ENCODE measurements at places on chromosomes 7 and 10.

DNA sequence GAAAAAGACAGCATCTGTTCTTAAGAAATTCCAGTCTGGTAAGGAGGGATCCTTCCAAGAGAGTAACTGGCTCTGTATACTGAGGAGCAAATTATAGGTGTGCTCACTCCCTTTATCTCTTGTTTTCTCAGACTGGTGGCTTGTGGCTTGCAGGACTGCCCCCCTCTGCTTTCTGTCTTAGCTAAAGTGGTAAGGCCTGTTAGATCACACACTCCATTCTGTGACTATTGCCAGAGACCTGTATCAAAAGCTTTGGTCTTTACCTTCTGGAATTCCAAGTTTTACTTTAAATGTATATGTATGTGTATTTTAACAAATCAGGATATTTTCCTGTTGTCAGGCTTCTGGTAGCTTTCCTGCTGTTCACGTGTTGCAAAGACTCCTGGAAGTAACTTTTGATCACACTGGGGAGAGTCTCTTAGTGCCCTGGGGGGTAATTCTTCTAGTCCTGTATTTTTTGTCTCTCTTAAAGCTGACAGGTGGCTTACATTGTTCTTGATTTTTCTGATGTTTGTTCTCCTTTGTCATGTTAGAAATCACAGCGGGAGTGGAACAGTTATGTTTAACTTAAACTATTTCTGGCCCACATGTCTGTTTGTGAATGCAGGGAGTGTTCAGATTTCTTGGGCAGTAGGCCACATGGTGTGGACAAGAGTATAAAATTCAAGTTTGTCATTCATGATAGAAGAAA lies 99.0 kb downstream of the PLPP4 start:
- H3K36me3 ChIP-seq, result no peaks in the 10 kb centered on the region
- no peaks in the 10 kb centered on the region for H3K27me3 ChIP-seq
- no peak overlapping the region for H3K4me3 ChIP-seq
- H3K27ac ChIP-seq, result no peak overlapping the region

- no peak for DNase-seq
- H3K27me3 ChIP-seq, result no peaks in the 10 kb centered on the region
- H3K36me3 ChIP-seq, result no peaks in the 10 kb centered on the region
- no peak overlapping the region for H3K27ac ChIP-seq
- H3K4me1 ChIP-seq, result no peaks in the 10 kb centered on the region
These were observed 57.1 kb upstream of the PDSS1 start for GRCh38 chr10:26640391-26640790.

DNA sequence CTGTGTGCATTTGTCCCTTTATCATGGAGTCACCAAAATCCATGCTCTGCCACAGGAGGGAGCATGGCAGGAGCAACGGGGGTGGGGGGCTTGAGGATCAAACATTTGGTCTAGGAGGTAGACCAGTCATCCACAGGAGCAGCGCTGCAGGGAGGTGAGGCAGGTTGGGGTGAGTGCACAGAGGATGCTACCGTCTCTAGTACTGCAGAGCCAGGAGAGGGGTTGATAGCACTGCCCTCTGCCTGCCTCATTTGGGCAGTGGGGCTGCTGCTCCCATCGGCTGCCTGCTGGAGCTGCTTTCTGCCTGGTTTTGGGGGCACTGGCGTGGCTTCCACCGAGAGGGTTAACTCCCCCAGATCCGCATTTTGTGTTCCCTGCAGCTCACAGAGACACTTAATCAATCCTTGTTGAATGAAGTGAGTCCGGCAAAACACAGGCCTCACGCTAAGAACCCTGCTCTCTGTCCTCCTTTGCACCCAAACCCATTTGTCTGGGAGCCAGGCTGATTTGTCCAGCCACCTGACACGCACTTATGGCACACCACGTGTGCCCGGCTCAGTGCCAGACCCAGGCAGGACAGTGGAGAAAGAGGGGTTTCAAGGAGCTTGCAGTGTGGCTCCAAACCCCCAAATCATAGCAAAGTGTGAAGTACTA lies 527.1 kb upstream of the FOXK1 start:
- no peak for DNase-seq
- no peaks in the 10 kb centered on the region for H3K27me3 ChIP-seq
- H3K36me3 ChIP-seq, result no peaks in the 10 kb centered on the region

DNA sequence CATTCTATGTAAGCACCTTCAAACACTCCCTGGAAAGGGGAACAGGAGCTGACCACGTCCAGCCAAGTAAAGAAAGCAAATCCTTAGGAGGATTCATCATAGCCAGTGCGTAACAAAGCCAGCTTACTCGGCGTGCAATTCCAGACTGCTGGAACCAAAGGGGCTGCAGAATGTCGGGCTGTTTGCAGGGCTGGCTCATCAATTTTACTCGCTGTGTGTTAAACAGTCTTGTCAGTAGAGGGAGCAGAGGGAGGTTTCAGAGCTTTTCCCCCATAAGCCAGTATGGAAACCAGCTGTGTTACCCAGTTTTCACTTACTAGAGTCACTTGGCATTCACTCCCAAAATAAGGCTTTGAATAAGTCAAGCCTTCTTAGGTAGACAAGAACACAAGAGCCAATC lies 127.1 kb downstream of the KMT2E start:
- DNase-seq, result peak; percentile 39
- H3K27me3 ChIP-seq, result no peaks in the 10 kb centered on the region
- H3K27ac ChIP-seq, result no peak overlapping the region
- no peaks in the 10 kb centered on the region for H3K4me1 ChIP-seq
- peaks cover 12% of the 10 kb centered on the region for H3K36me3 ChIP-seq

- no peaks in the 10 kb centered on the region for H3K27me3 ChIP-seq
- no peaks in the 10 kb centered on the region for H3K36me3 ChIP-seq
- H3K27ac ChIP-seq, result no peak overlapping the region
- no peak for DNase-seq
- H3K4me1 ChIP-seq, result no peaks in the 10 kb centered on the region
- no peak overlapping the region for H3K4me3 ChIP-seq
These were observed 88.8 kb upstream of the ITGB1 start for GRCh38 chr10:33046792-33047191.

DNA sequence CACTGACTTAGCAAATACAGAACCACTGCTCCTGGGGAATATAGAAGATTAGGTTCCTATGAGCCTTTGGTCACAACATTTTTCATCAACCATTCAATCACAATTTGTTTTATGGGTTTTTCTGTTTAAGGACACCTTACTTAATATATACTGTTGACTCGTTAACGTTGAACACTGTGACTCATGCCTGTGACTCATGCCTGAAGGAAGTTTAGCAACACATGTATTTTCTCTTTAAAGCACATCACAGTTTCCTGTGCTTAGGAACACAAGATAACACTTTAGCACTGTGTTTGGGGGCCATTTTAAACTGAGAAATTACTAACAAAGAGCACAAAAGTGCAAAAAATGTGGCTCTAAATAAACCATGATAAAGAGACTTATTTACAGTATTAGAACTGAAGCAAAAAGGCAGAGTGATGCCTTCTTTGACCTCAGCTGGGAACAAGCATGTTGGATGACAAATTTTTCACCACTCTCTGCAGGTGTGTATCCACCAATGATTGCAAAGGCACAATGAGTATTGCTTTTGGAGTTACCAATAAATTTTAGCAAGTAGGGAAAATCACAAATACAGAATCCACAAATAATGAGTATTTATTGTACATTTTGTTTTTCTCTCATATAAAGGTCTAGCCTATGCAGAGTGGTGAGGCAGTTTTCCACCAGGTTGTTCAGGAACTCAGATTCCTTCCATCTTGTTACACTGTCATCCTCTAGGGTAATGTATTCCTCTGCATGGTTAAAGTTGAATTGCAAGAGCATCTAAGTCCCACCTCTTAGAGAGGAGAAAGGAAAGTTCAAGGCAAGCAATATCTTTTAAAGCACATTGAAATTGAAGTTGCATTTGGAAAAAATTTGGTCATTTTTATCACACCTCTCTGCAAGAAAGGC lies 7.3 kb downstream of the FGFBP3 start:
- H3K4me1 ChIP-seq, result peaks cover 4% of the 10 kb centered on the region
- peaks cover 26% of the 10 kb centered on the region for H3K36me3 ChIP-seq
- H3K4me3 ChIP-seq, result no peak overlapping the region
- DNase-seq, result no peak

DNA sequence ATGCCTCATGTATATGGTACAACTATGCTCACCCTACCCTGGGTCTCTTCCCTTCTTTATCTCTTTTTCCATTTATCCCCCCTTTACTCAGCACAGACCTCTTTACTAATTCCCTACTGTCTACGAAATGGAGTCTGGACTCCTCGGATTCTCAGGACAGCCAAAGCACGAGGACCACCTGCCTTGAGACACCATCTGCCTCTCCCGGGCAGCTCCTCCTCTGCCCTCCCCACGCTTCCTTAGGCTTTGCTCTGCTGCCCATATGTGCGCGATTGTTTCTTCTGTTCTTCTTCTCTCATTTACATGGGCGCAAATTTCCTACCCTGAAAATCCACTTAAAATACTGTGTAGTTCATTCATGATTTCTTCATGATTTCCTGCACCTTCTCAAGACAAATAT lies 62.7 kb upstream of the STK17A start:
- H3K36me3 ChIP-seq, result no peaks in the 10 kb centered on the region
- DNase-seq, result no peak
- H3K27me3 ChIP-seq, result no peaks in the 10 kb centered on the region
- H3K4me1 ChIP-seq, result no peaks in the 10 kb centered on the region
- no peak overlapping the region for H3K4me3 ChIP-seq

Data from neuronal stem cell (in vitro differentiated cells).